Brain pericyte (primary cell): ENCODE measurements at places on chromosomes 1 and 21.

DNA sequence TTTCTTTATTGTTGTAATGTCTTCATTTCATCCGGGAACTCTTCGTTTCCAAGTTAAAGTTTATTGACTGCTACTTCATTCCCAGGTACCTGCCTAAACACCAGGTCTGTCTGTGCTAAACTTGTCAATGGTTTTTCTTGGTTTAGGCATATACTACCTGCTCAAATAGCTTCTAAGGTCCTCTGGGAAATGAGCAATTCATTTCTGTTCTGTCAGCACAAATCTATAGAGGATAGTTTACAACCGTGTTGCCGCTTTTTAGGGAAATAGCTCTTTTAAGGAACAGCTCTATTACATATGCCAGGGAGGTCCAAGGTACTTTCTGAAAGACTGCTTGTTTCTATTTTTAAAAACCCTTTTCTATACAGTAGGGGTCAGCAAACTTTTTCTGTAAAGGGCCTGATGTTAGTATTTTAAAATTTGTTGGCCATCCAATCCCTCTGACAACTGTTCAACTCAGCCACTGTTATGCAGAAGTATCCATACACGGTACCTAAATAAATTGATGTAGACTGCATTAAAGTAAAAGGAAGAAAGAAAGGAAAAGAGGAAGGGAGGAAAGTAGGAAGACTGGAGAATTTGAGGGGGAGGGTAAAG is 222.7 kb upstream of the PTBP2 start:
- DNase-seq = no peak

- no peak for DNase-seq
Observed at GRCh38 chr1:227919906-227920305, 27.8 kb downstream of the WNT9A start.

GRCh38 chr1:96238426-96238825 is 483.2 kb upstream of the PTBP2 start:
- DNase-seq = no peak

- DNase-seq = no peak
Observed at GRCh38 chr1:35359995-35360394, 91.5 kb downstream of the ZMYM4 start.
